ENCODE measurements at places on chromosomes 4 and X.

GRCh38 chr4:2792396-2792710 is 532 bp upstream of the SH3BP2 start:
- no peak for DNase-seq

DNA sequence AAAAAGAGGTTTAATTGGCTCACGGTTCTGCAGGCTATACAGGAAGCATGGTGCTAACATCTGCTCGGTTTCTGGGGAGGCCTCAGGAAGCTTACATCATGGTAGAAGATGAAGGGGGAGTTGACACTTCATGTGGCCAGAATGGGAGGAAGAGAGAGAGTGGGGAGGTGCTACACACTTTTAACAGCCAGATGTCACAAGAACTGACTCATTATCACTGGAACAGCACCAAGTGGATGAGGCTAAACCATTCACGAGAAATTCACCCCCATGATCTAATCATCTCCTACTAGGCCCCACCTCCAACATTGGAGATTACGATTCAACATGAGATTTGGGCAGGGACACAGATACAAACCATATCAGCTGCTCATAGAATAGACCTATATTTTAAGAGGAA is 255.8 kb downstream of the OPHN1 start:
- DNase-seq = no peak

DNA sequence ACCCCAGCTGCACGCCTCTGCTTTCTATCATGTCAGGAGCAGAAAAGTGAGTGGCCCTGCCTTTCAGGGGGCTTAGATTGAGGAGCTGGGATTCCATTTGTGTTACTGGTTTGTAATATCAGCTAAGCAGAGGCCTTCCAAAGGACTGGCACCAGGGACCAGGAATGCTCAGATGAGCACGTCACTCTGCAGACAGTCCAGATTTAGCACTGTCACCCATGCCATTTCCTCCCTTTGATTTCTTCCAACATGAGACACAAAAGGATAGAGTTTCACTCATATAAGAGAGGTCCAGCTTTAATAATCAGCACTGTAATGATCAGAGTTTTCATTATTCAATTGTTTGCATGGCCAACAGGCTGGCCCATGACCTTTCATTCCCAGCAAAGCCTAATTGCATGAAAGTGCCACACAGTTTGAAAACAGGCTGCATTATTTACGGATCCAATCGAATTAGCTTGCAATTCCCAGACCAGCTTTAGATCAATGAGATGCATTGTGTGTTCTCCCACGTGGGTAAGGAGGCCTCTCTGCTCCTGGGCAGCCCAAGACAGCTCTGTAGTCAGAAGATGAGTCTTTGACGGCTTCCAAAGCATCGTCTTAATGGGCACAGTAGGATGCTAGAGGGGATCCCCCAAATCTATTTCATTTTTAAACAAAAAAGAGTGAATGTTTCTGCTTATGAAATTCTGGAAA is 9.8 kb upstream of the SLC2A9 start:
- no peak for DNase-seq

- no peak for DNase-seq
Measured at GRCh38 chrX:26215869-26216268, at the start of gene MAGEB5. Gene MAGEB5, plus strand, starts transcription at chrX:26216169. Its CDS starts 1,133 bp downstream, at chrX:26217302.

GRCh38 chrX:142671036-142671435 is 354.7 kb upstream of the SPANXN4 start:
- DNase-seq = no peak

DNA sequence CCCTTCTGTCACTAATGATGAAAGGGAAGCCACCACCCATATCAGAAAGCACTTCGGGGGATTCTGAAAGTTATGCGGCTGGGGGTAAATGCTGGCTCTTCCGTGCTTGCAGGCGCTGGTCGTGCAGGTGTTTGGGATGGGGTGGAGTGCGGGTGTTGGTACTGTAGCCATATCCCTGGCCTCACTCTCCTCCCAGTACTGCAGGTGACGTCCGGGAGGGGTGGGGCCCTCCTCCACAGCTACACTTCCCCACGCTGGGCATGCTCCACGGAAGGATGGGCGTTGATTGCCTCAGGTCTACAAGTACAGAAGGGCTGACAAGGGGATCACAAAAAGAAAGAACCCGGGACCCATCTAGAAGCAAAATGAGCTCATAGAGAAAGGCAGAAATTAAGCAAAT is 48.6 kb upstream of the CLDN24 start:
- no peak for DNase-seq

DNA sequence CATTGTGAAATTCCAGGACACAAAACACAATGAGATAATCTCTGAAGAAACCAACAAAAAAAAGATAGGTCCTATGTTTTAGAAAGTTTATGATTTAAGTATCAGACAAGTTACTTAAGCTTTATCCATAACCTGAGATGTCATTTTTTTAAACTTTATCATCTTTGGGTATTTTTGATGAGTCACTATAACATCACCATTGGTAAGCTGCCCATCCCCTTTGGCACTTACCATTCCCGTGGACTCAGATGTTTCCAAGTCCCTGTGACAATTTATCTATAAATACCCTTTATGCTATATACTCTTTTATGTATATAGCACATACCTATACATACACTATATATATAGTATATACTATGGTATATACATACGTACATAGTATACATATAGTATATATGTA is 198.9 kb upstream of the GEMIN8 start:
- no peak for DNase-seq

DNA sequence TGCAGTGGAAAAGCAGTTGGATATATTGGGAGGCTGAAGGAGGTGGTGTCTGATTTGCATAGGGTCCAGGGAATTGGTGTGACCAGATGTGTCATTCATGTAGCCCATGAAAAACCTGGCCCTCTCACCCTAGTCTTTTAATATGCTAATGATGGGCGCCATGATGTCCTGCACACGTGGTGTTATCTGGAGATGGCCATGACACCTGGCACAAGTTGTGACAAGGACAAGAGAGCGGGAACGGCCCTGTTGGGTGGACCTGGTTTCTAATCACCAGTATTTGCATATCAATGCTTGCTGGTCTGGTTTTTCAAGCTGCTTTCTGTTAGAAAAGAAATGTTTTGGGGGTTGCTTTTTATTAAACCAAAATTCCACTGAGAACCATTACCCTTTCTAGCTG is 87.4 kb downstream of the ZXDA start:
- no peak for DNase-seq

GRCh38 chr4:122224348-122224747 is 72.2 kb downstream of the BLTP1 start:
- no peak for DNase-seq

- no peak for DNase-seq
Measured at GRCh38 chr4:156781852-156782251, 189.7 kb downstream of the PDGFC start.
